ENCODE measurements at places on chromosomes 2 and 18.

GRCh38 chr18:49899657-49900330 lies 86.5 kb upstream of the ACAA2 start:
- DNase-seq = no peak

- DNase-seq = no peak
These were observed 48.0 kb upstream of the TGIF1 start for GRCh38 chr18:3401669-3402620.

DNA sequence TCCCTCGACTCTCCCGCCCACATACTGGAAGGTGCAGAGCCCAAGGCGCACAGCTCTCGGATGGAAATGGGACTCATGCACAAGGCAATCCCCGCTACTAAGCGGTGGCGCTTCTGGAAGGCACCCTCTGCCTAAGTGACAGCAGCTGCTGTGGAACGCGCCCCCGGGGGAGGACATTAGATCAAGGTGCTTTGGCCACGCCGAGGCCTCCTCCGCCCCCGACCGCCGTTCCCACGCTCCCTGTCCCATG lies 202 bp downstream of the MCEE start:
- no peak for DNase-seq

- no peak for DNase-seq
These were observed 286.9 kb upstream of the NXPH2 start for GRCh38 chr2:139067072-139067471.

DNA sequence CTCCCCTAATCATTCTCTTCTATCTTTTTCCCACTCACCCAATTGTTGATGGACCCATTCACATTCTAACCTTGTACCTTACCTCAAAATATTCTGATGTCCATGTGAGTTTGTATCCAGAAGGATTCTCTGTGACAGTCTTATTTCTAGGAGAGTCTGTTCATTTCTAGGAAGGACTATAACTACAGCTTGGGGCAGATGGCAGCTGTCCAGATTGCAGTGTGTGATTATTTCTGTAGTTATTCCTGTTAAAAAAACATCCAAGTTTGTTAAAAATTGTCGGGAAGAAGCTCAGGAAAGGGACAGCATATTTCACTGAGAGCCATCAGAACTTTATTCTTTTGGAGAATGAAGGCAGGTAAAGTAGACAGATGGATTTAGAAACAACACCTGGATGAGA lies 142.6 kb downstream of the RAPGEF4 start:
- DNase-seq = no peak

DNA sequence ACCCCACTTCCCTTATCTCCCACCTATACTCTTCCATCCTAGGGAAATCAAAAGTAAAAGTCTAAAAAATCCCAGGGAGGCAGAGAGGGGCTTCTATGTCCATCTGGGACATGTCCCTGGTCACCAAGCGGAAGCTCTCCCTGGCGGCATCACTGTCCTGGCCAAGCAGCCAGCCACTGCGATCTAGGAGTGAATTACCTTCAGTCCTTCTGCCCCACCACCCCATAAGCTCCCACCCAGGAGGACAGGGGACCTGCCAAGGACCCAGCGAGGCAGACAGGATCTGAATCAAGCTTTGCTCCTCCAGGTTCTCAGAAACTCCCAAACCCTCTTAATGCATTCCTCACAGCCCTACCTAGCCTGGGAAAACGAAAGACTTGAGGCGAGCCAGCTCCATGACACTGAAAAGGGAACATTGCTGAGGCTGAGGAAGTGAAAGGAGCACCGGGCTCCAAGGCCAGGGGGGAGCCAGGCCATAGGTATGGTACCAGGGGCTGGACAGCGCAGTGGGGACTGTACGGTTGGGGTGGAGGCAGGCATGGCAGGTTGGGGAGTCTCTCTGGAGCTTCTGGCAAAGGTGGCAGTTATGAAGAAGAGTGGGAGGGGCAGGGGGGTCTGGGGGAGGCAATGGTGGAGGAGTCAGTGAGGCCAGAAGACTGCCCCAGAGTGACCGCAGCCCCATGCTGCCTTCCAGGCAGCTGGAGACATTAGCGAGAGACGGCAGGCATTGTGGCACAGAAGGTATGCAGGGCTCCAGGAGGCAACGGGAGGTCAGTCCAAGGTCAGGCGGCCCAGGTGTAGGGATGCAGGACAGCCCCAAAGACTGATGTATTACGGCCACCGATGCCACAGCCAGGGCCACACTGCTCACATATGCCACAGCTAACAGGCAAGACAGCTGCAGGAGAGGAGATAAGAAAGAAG lies 2.7 kb upstream of the SLC23A3 start:
- no peak for DNase-seq

GRCh38 chr18:31050635-31051034 lies 8.1 kb upstream of the DSC3 start:
- no peak for DNase-seq

- DNase-seq = no peak
These were observed 430.0 kb downstream of the ZNF516 start for GRCh38 chr18:76064998-76065397.

DNA sequence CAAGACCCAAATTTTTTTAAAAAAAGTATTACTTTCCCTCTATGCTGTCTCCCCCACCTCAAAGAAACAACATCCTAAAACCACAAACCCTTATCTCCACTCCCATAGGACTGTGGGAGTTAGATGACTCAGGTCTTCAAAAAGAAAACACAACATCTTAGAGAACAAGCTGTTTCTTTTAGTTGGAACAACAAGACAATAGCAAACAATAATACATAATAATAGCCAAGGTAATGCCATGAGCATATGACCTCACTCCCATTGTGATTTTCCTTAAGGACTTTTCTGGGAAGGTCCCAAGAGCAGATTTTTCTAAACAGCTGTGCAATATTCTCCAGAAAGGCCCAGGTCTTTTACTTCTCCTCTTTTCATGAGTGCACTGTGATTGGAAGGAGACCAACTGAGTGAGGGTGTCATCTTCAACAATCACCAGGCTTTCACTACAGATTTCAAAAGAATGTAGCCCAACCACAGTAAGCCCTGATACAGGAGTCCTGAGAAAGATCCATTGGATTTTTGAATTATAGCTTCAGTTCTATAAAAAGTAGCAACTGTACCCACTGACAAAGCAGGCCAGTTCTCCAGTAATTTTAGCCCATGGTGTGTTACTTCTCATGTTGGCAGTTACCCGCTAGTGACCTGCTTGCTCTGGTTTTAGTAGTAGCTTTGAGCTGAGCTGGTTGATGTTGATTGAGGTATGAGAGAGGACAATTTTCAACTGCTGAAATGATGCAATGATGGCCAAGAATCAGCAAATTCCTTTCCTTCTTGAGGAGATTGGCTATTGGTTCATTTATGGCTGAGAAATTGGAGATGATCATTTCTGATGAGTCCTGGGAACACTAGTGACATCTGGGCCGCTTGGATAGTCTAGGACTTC lies 144.5 kb upstream of the TCF4 start:
- DNase-seq = no peak

DNA sequence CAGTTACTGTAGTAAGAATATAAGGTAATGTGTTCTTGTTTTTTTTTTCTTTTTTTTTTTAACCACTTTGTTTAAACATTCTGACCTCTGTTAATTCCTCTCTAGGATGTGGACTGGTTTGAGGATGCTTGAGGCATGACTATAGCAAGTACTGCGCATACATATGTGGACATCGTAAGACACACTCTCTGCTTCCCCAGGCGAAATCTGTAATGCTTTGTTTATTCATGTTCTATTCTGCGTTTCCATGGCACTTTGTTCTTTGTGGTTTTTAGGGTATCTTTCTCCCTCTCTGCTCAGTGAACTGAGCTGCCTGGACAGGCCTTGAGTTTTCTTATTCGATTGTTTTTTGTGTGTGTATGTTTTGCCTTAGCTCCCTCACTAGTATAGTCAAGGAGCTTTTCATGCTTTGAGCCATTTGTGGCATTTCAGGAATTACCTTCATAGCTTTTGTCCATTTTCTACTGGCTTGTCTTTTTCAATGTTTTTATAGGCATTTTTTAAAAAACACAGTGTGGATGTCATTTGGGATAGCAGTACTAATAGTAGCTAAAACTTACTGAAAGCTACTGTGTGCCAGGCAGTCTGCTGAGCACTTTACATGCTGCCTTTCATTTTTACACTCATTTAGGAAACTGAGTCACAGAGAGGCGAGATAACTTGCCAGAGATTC lies 1.9 kb upstream of the SH3BP4 start:
- no peak for DNase-seq

All from muscle of arm (tissue), 14 donors.